ENCODE measurements at places on chromosomes 5 and 9.

GRCh38 chr5:68490406-68490805, 274.9 kb downstream of the PIK3R1 start:
- no peak for DNase-seq

GRCh38 chr9:4086119-4087090, 213.5 kb downstream of the GLIS3 start:
- DNase-seq, result no peak

- DNase-seq, result no peak
These were observed 26.2 kb upstream of the IQGAP2 start for GRCh38 chr5:76376866-76377230.

- peak; percentile 45 for DNase-seq
These were observed 51.2 kb downstream of the USP20 start for GRCh38 chr9:129886226-129887174.

DNA sequence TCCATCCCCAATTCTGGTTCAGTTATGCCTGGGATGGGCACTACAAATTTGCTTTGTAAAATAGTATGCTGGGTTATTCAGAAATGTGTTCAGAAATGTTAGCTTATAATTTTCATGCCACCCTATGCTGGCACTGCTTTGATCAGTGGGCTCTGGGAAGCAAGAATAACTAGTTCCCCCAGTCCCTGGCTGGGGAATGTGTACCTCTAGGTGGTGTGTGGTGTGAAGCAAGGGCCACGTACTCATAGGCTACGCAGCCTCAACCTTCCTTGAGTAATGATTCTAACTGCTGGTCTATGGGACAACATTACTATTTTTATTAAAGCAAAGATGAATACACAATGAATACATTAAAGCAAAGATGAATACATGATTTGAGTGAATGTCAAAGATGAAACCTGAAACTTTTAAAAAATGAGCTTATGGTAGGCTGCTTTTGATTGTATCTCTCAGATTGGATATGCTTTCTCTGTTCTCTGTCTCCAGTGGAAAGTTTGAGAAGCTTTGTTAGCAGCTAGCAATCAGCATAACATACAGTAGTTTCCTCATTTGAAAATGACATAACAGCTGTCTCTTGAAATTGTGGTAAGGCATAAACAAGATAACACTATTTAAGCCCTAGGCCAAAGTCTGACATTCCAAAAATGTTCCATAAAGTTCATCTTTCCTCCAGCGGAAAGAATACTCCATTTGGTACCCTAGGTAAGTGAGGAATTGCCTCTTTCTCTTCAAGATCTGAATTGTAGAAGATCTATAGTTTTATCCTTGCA, 174.7 kb upstream of the NFIB start:
- DNase-seq, result no peak

GRCh38 chr9:90972057-90972456, 170.4 kb downstream of the SYK start:
- DNase-seq, result no peak

DNA sequence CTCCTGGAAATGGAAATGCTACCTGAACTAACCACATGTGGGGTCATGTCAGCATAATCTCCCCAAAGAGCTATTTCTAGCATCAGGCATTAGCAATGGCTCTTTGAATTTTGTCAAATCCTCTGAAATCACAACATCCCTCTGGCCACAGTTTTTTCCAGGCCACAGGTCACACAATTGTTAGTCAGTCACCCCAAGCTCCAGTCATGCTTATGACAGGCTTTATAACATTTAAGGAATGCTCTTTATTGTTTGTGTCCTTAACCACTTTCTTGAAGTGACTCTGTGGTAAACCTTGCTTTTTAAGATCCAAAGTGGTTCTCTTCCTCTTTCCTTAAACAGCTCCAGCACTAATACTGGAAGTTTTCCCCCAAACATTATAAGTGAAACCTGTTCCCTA, 169.2 kb upstream of the HMHB1 start:
- DNase-seq, result no peak

DNA sequence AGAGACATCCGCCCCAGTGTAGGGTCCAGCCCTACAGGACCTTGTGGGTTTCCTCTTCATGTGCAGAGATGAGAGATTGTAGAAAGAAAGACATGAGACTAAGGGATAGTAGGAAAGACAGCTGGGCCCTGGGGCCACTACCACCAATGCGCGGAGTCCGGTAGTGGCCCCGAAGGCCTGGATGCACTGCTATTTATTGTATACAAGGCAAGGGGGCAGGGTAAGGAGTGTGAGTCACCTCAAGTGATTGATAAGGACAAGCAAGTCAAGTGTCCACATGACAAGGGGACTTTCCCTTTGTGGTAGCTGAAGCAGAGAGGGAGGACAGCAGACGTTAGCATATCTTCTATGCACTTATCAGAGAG, 6.2 kb upstream of the TMEM141 start:
- DNase-seq, result no peak

DNA sequence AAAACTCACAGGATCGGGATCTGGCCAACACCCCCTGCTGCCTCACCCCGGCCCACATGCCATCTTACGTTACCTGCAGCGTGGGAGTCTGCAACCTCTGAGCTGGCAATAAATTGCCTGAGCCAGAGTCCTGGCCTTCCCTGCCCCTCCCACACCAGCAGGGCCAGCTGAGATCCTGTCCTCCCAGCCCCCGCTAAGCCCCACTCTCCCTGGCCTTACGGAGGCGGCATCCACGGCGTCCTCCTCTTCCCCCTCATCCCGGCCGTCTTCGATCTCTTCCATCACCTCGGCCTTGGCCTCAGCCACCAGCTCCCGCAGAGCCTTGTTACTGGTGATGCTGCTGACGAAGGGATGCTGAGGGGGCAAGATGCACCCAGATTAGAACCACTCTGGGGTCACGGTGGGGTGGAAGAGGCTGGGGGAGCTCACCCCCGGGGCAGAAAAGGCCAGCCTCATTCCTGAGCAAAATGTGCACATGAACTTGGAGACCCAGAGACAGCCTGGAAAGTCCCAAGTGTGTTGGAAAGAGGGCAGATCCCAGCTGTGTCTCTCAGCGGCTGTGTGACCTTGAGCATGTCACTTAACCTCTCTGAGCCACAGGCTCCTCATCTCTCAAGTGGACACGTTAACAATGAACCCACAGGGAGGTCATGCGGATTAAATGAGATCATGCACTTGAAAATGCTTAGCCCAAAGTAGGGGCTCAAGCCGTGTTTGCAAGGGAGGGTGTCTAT, 89.9 kb upstream of the FBXW11 start:
- DNase-seq, result no peak

- no peak for DNase-seq
These were observed 2.7 kb downstream of the SURF1 start for GRCh38 chr9:133353548-133353947.

- no peak for DNase-seq
These were observed 455 bp downstream of the KIF20A start for GRCh38 chr5:138179277-138179857.

DNA sequence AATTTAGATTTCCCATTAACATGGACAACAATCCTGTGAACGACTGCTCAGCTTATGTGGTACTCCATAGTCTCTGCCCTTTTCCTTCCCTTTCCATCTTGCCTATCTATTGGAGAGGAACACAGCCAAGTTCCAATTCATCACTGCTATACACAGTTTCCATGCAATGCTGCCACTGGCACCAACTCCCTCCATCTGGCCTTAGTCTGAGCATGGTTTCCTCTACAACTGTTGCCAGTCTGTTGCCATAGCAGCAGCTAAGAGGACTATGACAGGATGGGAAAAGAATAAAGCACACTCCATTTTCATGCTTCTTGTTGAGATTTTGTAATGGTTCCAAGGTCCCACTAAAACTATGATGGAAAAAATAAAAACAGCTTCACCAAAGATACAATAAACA, 189.0 kb downstream of the HCN1 start:
- DNase-seq, result no peak

- DNase-seq, result no peak
These were observed 121.2 kb upstream of the PTPN3 start for GRCh38 chr9:109619310-109619709.

DNA sequence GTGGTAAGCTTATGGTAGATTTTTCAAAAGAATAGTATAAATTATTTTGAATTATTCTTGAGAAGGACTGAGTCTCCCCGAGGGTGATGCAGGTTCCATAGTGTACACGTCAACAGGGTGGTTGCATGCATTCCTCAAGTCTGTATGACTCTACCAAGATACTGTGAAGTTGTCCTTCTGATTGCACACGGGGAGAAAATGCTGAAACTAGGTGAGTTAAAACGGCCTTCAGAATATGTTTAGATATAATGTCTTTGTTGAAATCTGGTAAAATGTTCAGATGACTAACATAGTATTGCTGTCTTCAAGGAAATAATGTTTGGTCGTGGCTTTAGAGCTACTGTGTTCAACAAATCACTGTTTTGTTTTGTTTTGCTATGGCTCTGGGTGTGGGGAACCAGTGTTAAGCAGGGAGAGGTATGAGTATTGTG, 22.4 kb upstream of the TNFAIP8 start:
- DNase-seq, result no peak

DNA sequence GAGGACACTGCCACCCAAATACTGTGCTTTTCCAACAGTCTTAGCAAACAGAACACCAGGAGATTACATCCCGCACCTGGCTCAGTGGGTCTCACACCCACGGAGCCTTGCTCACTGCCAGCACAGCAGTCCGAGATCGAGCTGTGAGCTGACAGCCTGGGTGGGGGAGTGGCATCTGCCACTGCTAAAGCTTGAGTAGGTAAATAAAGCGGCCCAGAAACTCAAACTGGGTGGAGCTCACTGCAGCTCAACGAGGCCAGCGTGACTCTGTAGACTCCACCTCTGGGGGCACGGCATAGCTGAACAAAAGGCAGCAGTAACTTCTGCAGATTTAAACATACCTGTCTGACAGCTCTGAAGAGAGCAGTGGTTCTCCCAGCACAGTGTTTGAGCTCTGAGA, 28.8 kb downstream of the EPB41L4A start:
- DNase-seq, result no peak

GRCh38 chr5:59757442-59757841, 136.1 kb downstream of the PDE4D start:
- DNase-seq, result no peak

DNA sequence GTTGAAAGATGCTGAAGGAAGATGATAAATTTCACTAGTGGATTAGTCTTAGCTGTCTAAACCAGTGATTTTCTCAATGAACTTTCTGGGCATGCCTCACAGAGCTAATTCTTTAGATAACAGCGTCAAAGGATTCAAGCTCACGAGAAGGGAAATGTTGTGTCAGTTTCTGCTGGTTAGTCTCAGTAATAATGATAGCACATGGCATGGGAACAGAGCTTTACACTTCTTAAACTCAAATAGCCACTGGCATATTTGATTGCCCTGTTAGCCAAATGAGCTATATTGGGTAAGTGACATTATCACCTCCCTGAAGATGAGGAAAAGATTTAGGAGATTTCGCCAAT, 139.3 kb upstream of the NR3C1 start:
- DNase-seq, result no peak

DNA sequence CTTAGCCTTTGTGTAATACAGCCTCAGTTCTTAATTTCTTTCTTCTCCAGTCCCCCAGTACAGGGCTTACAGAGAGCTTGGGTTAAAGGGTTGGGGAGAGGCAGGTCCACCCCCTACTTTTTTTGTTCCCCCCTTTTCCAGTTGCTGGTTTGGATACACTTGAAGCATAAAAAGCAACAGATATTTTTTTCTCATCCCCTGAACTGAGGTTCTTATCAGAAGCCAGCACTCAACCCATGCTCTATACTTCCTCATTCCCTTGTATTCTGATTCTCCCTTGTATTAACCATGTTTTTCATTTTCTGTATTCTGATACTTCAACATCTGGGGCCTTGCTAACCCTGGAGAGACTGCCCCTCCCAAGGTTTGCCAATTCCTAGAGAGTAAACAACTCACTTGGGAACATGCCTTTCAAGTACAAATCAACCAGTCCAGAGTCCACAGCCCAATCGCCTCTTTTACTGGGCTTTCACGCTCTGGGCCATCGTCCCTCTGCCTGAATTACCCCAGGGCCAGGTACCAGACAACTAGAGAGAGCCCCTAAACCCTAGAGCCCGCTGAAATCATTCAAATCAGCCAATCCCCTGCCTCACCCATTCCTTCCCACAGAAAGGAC, 333.4 kb upstream of the PUM3 start:
- DNase-seq, result no peak

DNA sequence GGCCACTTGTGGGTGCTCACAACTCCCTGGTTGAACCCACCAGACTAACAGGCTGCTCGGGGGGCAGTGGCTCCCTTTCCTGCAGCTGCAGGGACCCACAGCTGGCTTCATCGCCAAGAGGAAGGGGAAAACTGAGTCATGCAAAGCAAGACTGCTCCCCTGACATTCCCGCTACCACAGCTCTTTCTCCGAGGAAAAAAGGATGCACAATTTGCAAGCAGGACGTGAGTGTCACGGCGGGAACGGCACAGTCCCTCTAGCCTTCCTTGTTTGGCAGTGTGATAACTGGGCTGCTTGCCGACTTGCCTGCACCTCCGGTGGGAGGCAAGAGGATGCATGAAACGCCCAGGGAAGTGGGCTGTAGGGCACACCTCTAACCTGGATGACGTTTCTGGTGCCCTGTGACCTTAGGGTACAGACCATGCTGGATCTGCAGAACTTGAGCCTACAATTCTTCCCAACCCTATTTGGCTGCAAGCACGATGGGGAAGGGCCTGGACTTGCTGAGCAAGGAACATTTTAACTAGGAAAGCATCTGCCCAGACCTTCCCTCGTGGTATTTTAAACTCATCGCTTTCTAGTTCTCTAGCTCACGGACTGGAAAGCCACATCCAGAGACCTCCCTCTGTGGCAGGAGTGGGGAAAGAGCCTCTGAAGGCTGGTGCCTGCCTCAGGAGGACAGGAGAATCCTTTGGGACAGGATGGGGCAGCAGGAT, 7.8 kb downstream of the SH3PXD2B start:
- no peak for DNase-seq

DNA sequence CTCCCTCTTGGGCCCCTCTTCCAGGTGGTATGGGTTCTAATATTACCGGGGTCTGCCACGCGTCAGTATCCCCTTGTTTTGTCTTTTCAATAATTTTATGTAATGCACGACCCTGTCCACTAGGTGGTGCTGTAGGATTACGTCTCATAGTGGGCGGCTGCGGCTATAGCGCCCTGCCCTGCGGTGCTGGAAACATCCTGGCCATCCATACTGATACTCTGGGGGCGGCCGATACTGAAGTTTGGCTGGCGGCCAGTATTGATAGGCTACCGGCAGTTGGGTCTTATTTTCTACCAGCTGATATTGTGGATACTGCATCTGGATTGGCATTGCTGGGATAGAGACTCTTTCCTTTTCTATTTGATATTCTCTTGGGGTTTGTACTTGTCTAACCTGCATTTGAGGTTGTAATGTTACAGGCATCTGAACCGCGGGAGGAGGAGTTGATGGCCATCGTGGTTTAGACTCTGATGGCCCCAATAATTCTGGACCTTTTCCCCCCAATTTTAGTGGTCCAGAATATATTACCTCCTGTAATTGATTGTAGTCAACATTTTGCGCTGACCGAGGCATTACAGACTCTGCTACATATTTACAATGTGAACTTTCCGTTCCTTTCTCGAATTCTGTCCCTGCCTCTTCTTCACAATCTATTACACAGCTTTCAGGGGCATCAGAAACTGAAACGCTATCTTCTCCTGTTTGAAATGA, 3.3 kb upstream of the TMEM141 start:
- DNase-seq, result peak; percentile 73

GRCh38 chr5:36156121-36156601, 4.2 kb downstream of the SKP2 start:
- no peak for DNase-seq

- DNase-seq, result no peak
These were observed 92.3 kb downstream of the FSTL4 start for GRCh38 chr5:133520062-133520461.

Measured in stimulated activated CD4-positive, alpha-beta T cell treated with anti-CD3 and anti-CD28 coated beads, Interleukin-2, amount 100 ng/mL, for 48 hours (primary cell).